HTR-8/SVneo (cell line): ENCODE measurements at places on chromosomes 2 and 18.

- no peak for DNase-seq
Observed at GRCh38 chr18:7322817-7323485, 92.1 kb downstream of the LRRC30 start.

DNA sequence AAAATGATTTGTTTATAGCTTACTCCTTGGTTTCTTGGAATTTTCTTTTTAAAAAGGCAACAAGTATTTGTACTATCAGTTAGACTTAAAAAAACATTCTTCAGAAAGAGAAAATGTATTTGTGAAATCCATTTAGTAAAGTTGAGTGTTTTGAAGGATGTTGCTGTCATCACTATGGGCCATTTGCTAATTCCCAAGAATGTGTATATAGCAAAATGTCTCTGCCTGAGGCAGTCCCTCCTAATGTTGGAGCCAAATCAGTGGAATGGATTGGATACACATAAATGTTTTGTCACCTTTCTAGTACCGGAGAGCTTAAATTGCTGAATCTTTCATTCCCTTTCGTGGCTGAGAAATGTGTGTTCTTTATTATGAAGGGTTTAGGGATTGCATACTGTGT is 890.2 kb upstream of the ZEB2 start:
- peak; percentile 1 for DNase-seq

DNA sequence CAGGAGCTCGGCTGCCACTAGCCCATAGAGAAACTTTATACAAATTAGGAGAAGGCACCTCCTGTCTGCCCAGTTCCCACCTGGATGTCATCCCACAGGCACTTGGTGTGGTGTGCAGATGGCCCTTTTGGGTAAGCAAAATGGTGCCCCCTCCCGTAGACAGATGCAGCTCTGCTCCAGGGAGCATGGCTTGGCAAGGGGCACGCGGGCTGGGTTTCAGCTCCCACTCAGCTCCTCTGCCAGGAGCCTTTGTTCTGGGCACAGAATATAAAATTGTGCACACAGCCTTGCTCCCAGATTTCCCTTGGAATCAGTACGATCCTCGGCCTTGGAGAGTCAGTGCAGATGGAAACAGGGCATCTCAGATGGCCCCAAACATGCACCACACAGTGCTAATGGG is 20.3 kb upstream of the KCNF1 start:
- DNase-seq, result no peak

DNA sequence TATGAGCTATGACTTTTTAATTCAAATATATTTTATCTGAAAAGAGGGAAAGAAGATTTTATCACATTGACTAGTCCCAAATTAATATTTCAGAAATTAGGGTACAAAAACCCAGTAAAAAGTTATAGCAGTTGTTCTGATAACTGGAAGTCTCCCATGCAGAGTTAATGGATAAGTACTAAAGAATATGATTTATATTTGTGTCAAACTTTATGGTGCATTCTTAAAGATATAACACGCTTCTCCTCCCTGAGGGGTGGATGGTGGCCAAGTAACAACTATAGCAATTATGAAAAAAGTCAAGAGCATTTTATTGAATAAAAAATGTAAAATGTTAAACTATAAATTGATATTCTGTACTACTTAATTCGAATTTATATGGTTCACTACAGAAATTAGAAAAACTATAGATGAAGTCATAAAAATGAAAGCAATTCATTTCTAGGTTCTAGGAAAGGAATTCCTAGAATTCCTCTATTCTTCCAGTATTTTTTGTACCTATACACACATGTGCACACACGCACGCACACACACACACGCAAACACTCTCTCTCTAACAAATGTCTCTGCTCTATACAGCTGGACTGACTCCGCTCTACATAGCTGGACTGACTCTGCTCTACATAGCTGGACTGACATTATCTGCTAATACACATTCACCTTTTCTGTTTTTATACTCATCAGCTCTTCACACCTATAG is 111.3 kb downstream of the PRELID3A start:
- DNase-seq, result no peak

DNA sequence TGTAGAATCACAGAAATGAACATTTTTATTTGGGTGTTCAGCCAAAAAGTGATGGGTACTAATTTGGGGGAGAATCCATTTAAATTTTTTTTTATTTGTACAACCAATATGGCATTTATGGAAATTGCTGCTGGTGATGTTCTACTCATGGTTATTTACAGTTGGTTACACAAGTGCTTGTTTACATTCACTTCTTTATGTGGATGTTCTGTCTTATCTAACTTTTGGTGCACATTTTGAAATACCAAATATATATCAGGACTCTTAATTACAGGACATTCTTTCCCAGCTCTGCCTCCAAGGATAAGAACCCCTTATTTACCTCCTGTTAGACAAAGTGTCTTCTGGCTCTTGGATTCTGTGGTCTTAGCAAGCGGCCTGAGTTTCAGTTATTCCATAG is 35.2 kb downstream of the NEMP2 start:
- DNase-seq, result no peak

DNA sequence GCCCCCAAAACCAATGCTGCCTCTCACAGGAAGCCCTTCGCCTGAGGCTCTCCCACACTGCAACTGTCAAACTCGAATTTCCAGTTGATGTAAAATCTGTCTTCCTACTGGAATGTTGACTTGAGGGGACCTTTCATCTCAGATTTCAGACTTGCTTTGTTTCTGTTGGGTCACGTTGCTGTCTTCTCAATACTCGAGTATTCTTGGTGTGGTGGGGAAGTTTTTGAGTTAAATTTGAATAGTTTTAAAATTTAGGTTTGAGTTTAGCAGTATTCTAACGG is 50.8 kb downstream of the AGAP1 start:
- no peak for DNase-seq

DNA sequence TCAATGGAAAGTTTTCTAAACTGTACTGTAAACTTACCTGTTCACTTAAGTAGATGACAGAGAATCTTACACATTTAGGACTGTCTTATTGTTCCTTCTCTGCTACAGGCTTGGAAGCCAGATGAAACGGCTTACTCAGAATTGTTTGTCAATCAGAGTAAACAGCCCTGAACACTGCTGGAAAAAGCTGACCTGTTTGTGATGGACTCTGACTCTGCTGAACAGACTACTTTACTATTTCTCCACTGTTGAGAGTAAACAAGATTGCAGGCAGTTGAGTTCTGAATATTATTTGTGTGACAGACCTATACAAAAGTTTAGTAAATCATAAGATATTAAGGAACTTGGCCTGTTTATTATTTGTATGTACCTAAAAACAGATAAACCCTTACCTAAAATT is 99.0 kb downstream of the NOL10 start:
- DNase-seq, result no peak

DNA sequence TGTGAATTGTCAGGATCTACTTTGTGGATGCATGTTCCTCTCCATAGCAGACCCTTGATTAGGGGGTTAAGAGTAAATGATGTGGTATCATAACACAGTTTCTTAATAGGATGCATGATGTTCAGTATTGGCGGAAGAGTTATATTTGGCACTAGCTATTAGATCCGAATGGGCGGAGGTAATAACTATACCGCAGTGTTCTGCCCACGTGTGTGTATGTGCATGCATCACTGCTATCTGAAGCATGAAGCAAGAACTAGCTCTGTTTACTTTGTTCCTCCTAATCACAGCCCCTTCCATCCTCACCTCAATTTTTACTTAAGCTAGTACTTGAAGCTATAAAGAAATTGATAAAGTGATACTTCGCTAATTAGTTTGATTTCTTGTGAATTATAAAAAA is 159.6 kb upstream of the NOSTRIN start:
- no peak for DNase-seq

DNA sequence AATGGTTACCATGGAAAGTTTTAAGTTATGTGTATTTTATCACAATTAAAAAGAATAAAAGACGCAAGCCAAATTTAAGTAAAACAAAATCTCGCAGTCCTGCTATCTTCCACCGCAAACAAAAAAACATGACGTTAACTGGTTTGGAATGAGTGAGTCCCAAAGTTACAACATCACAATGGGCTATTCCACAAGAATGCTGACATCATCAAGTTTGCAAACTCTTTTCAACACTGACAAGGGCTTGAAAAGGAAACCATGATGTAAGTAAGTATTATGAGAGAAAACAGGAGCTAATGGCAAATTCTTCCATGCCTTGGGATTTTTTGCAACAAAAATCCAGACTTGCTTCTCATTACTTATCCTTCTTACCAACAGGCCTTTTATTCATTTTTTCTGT is 31.1 kb downstream of the SIGLEC15 start:
- DNase-seq, result no peak

- peak; percentile 8 for DNase-seq
Observed at GRCh38 chr2:56801770-56802169, 618.0 kb downstream of the CCDC85A start.

DNA sequence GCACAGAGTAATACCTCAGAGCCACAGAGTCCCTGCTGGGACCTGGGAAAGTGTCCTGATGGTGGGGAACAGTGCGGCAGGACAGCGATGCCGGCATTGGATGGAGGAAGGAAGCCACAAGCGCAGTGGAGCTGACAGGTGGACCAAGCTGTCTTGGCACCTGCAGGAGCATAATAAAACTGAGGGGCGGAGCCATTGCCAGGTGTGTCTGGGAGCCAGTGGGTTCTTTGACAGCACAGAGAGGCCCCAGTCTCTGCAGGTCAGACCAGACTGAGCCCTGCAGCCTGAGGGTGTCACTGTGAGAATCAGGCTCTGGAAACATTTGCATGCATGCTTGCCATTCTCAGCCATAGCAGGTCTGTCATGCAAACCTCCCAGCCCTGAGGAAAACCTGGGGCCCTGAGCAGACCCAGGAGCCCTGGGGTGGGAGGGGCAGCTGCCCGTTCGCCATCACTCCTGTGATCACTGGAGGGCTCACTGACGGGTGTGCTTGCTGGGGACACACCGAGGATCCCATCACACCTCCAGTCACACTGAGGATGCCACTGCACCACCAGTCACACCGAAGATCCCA is 210.5 kb upstream of the HDAC4 start:
- no peak for DNase-seq

GRCh38 chr2:163466331-163467250 is 269.2 kb downstream of the FIGN start:
- DNase-seq, result no peak

DNA sequence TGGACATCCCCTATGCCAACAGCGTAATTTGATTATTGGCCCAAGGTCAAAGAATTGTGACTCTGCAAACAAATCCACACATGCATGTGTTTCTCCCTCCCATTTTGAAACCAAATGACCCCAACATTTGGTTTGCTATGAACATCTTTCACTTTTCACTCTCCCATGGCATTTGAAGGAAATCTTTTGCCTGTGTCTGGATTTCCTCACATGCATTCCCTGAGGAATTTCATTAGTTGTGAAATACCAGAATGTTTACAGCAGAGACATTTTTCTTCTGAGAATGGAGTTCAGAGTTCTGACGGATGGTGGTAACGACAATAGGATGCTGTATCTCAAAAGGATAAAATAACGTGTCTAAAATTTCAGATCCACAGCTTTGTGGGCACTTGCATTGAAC is 60.3 kb upstream of the LMAN1 start:
- DNase-seq, result no peak

GRCh38 chr2:36338827-36339145 is 16.8 kb upstream of the CRIM1 start:
- DNase-seq, result peak; percentile 73

DNA sequence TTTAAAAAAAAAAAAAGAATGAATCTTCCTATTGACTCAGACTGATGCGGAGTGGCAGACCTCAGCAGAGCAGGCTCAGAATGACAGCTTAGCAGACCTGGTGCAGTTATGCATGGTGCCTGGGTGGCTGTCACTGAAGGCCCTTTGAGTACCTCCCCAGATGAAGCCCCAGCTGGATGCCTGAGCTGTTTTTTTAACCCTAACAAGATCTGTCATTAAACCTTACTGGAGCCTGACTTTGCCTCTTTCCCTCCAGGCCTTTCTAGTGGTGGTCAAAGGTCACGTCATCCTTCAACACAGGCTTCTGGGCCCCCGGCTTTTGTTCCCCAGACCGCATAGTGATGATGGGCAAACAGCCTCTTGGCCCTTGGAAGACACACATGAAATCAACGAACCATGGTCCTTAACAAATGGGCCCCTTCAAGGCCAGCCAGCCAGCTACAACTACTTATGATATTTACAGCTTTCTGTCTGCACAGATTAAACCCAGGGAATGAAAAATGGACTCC is 138.3 kb upstream of the CYP1B1 start:
- no peak for DNase-seq

- no peak for DNase-seq
Observed at GRCh38 chr2:96692094-96692971, 47.5 kb downstream of the LMAN2L start.

- DNase-seq, result no peak
Observed at GRCh38 chr2:27164960-27165763, 16.4 kb downstream of the TCF23 start.

DNA sequence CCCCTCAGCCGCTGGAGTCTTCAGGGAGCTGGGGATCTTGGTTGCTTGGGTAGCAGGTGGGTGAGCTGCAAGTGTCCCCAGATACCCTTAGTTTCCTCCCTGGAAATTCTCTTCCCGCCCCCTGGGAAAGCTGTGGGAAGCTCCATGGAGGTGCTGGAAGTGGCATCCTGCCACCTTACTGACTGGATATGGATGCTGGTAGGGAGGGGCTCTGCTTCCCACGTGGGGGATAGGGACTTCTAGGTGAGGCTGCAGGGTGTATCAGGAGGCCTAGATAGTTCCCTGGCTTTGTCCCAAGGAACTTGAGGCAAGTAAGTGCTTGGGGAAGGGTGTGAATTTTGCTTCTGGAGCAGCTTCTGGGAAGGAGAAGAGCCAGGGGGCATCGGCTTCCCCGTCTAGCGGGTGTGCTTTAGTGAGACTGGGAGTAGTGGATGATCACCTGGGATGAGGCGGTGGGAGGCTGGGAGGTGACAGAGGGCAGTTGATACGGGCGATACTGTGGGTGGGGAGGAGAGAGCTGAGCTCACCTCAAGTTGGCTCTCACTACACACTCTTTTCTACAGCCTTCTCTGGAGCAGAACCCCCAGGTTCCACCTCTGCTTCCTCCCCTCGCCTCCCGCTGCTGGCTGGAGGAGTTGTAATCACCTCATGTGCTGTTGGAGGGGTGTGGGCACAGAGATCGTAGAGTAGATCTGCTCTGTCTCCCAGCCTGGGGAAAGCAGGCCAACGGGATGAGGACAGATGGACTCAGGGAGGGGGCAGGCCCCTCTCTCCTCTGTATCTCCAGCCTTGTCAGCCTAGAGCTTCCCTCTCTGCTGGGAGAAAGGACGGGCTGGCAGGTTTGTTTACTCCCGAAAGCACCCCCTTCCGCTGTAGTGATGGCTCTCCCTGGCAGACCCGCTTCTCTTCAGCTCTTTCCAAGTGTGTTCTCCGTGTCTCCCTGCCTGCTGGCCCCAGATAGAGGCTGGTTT is 19.8 kb downstream of the TET3 start:
- no peak for DNase-seq

DNA sequence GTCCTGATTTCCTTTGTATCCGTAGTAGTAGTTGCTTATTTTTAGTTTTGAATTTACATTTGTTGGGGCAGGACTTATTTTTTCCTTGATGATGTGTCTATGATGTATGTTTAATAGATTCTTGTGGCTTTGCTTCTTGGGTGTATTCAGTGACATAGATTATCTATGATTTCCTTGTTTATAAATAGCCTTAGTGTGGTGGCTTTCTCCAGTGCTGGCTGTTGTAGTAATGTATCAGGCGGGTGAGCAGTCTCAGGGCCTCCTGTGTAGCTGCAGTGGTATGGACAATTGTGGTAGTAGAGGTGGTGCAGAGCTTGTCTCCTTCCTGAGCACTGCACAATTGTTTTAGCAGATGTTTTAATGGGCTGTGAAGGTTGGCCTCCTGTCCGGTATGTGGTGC is 60.5 kb downstream of the SMCHD1 start:
- DNase-seq, result no peak

GRCh38 chr2:64727013-64727767 is 73.5 kb upstream of the SERTAD2 start:
- DNase-seq, result no peak

- DNase-seq, result no peak
Observed at GRCh38 chr2:35428548-35428947, 927.0 kb upstream of the CRIM1 start.
